ENCODE measurements at places on chromosomes 7 and 10.

DNA sequence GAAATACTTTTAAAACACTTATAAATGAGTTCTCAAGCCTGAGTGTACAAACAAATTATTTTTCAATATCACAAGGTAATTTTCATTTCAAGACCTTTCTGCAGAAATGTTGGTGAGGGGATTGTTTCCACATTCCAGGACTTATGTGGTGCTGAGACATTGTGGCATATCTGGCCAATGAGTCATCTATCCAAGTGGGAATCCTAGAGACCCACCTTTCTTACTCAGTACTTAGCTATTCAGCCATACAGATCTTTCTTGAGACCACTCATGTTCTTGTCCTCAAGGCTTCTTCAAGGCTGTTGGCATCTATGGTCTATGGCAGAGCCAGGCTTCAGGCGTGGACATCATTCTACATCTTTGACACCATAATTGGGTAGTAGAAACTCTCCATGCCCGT lies 225.4 kb downstream of the DKK1 start:
- DNase-seq, result no peak

- DNase-seq, result no peak
Measured at GRCh38 chr7:26989897-26990670, 105.7 kb downstream of the HOXA1 start.

DNA sequence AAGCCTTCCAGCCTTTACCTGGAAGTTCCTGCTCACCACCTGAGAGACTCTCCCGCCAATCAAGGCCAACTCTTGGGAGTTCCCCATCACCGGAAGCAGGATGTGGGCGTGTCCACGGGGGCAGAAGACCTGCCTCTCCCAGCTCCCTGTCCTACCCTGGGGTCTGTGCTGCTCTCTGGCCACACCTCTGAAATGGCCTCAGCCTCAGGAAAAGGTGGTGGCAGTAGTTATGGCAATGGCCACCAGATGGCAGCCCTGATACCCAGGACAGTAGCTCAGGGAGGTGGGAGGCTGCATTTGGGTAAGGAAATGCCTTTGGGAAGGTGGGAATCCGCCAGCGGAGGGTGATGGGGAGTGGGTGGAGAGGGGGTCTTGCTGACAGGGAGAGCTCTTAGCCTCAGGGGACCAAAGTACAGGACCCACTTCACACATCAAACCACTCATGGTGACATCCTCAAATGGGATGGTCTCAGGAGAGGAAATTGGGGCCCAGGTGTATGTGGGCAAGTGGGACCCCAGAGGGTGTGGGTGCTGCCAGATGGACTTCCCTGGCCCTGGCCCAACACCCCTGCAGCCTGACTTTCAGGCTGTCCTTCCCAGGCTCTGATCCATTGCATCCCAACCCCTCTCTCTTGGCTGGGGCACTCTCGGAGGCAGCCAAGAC lies 33.9 kb downstream of the KAZALD1 start:
- peak; percentile 97 for DNase-seq

GRCh38 chr7:127287133-127287532 lies 34.4 kb upstream of the GRM8 start:
- peak; percentile 8 for DNase-seq

GRCh38 chr7:18357691-18358090 lies 137.9 kb upstream of the HDAC9 start:
- no peak for DNase-seq

DNA sequence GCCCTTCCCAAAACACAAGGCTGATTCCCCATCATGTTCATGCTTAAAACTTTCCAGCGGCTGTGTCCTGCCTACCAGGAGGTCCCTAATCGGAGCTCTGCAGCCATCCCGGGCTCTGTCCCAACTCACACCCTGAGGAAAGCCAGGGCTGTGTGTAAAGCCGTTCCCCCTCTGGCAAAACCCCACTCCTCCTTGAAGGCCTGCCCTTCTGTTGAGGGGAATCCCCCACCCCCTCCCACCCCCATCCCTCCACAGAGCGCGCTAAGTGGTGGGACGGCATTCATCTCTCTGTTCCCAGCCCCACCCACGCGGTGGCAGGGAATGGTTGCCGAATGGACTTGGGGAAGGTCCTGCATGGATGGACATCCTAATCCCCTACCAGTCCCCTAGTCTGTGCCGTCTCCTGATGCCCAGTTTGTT lies 667 bp upstream of the TMEM120A start:
- DNase-seq, result peak; percentile 76

GRCh38 chr7:3648276-3648675 lies 347.2 kb downstream of the SDK1 start:
- no peak for DNase-seq

- DNase-seq, result no peak
Measured at GRCh38 chr10:95503526-95503925, 57.6 kb downstream of the SORBS1 start.

DNA sequence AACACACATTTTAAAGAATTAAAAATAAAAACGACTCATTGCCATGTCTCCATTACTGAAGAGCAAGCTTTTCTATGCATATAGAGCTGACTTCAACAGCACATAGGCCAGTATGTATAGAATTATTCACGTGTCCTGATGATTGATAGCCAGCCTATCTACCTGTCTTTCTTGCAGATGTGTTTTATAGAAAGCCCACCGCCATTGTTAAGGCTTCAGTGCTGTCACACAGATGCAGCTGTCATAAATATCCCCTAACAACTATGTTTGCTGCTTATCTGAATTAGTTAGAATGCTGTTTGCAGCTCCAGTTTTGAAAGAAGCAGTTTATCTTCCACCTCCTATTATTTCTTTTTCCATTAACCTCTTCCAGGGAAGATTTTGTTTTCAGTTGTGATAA lies 235.9 kb downstream of the SLC25A13 start:
- no peak for DNase-seq

- no peak for DNase-seq
Measured at GRCh38 chr10:3525832-3526449, 259.1 kb downstream of the KLF6 start.

DNA sequence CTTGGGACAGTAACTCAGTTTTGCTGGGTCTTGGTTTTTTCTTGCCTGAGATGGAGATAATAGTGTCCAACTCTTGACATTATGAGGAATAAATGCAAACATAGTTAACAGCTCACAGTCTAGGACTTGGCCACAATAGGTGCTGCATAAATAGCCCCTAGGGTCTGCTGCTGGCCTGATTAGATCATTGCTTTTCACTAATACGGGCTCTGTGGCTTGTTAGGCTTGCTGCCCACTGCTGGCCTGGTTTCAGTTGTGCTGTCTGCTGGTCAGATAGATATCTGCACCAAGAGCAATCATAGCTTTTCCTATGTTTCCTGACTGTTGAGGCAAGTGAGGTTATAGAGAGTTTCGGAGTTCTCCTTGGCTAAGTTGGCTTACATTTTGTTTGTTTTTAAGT lies 246.1 kb downstream of the DNAJB9 start:
- no peak for DNase-seq

GRCh38 chr7:38323156-38323555 lies 49.7 kb upstream of the TARP start:
- DNase-seq, result no peak

DNA sequence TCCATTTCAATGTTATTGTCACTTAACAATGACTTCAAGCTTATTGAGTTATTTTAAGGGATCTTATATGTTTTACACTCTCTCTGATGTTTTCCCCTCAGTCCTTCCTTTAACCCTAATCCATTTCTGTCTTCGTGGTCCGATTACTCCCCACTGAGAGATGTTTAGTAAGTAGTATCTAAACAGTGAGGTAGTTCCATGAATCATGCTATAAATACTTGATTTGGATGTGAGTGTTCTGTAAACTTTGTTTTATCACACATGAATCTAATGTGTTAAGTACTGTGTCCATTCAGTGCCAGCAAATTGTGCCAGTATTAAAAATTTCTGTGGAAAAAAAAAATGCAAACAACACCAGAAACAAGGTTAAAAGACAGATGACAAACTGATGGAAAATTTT lies 18.6 kb downstream of the RPP30 start:
- DNase-seq, result no peak

GRCh38 chr10:1545524-1545923 lies 191.8 kb downstream of the ADARB2 start:
- DNase-seq, result no peak

DNA sequence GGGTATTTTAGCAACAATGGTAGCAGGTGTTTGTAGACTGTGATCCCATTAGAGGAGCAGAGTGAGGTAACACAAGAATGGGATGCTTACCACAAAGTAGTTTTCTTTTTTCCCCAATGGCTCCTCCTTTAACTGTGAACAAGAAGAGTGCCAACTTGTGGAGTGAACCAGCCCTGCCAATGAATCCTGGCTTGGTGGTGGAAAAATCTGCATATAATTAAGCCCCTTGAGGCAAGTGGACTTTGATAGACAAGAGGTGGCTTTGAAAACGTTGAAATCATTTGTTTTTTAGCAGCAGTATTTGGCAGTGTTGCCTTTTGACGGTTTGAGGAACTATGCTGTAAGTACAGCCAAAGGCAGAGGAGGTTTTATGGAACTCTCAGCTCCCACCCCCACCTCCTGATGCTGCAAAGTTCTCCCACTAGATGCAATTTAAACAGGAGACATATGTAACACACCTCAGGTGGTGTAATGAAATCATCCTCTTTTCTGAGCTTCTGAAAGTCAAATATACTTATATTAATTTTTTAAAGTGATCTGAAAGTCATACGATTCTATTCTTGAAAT lies 295.6 kb downstream of the DPP6 start:
- no peak for DNase-seq

GRCh38 chr10:48317321-48317990 lies 11.0 kb downstream of the MAPK8 start:
- DNase-seq, result no peak

DNA sequence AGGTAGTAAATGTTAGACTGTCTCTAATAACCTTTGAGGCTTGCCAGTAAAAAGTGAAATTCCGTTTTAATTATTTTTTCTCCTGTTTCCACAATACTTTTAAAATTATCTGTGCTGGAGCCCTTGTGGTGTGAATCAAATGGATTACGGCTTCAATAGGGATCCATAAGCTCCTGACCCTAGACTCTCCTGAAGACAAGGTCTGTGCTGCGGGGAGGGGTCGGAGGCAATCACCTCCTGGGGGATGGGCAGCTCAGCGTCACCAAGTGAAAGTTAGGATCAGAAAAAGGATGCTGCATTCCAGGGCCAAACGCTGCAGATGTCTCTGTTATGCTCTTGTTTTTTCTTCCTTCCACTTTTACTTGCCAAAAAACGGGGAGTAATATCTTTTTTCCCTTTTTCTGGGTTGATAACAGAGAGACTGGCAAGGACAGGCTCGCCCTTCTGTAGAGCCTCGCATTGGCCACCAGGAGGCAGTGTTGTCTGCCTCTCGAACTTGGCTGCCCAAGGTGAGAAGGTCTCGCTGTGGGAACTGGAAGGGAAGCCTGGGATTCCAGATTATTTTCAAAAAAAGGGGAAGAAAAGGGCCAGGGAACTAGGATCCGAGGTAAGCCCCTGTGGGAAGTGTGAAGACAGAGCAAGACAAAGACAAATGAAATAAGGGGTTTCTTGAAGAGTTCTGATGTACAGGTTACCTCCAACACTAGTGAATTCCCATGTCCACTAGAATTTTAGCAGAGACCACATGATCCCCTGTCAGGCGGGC lies 621.9 kb downstream of the ACTR3B start:
- DNase-seq, result peak; percentile 68

DNA sequence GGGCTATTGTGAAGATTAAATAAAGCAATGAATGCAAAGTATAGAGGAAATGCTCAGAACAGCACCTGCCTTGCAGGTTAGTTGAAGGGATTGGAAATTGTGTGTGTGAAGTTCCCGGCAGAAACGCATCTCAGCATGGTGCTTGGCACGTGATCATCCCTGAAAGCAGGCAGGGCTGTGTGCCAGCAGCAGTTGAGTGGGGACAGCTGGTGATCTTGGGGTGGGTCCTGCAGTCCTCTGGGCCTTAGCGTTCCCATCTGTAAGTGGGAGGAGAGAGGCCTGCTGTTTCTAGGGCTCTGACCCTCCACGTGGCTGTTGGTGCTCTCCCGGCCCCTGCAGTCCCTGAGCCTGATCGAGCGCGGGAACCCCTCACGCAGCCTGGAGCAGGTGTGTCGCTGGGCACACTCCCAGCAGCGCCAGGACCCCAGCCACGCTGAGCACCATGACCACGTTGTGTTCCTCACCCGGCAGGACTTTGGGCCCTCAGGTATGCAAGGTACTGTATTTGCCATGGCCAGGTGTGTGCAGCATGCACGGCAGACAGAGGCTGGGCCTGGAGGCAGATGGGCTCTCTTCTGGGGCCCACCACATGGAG lies 55.3 kb downstream of the TBATA start:
- peak; percentile 66 for DNase-seq

- no peak for DNase-seq
Measured at GRCh38 chr10:22245567-22245966, 27.8 kb upstream of the EBLN1 start.

GRCh38 chr10:11063856-11064255 lies 46.2 kb downstream of the CELF2 start:
- DNase-seq, result no peak

DNA sequence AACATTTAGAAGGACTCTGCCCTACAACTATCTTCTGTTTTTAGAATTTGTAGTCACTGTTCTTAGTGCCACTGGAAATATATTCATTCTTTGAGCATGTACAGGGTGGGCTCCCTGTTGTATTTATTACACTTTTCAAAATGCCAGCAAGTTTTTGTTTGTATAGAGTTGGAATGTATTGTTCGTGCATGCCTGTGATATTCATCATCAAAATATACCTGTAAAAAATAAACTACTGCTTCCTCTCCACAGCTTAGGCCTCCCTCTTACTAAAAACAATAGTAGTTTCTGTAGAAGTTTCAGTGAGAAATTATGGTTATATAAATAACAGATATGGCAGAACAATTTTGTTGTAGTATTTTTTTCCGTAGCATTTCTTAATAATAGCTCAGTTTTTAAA lies 61.6 kb downstream of the NHLRC2 start:
- no peak for DNase-seq

GRCh38 chr10:22690614-22691431 lies 23.6 kb downstream of the PIP4K2A start:
- no peak for DNase-seq

- DNase-seq, result no peak
Measured at GRCh38 chr10:2119316-2119715, 382.0 kb upstream of the ADARB2 start.

All from H7 (cell line).